ENCODE measurements at places on chromosomes 3 and 15.

DNA sequence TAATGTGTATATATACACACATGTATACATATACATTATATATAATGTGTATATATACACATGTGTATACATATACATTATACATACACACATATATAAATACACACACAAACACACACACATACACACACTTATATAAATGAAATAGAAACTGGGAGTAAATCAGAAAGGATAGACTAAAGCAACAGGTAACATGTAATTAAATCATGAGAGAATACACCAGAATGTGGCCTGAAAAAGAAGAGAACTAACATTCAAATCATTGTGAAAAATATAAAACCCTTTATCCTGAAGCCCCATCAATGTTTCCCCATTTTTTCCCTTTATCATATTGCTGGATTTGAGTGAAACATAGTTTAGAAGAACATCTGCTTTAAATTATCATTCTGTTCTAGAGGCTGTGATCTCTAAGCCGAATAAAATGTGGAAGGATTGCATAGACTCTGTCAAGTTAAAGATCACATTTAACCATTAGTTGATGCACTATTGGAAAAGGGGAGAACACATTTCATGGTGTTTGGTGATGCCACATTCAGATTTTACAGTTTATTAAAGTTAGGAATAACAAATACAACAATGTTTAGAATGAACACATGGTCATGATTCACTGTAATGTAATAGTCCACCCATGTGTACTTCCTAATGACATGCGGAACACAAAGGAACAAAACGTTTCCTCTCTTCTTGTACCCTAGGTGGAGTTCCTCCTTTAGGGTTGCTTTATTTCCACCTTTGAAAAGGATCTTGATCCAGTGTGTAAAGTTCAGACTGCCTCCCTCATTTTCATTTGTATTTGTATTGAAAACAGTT, 12.5 kb upstream of the THRB start:
- peak; percentile 66 for DNase-seq

DNA sequence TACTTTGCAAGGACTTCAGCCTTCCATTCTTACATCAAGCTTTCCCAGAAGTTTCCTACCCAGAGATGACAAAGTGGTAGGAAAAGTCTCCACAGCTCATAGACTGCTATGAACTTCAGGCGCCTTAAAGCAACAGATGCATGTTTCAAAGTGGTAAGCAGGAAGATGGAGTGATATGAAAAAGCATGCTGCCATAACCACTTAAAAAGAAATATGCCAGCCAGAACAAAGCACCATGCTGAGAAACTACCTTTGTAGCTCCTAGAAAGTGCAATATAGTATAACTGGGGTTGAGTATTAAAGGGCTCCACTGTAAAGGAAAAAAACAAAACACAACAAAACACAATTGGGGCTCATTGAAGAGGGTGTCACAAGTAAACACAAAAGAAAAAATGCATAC, 192.4 kb upstream of the STRIT1 start:
- DNase-seq, result no peak

GRCh38 chr3:3817865-3818264, 18.6 kb downstream of the LRRN1 start:
- no peak for DNase-seq

DNA sequence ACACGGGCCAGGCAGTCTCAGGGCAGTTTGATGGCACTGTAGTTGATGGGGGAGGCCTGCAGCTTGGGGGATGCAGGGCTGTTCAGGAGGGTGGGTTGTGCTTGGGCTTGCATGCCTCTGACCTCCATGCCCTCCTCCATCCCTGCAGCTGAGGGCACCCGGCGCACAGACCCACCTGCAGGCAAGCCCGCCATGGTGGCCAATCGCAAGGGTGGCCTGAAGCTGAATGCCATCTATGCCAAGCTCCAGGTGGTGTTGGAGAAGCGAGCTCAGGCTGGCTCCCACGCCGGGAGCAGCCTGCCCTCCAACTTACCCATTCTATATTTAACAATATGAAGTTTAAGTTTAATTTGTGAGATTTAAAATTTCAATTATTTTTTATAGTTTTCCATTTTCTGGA, 228.7 kb upstream of the DPH6 start:
- no peak for DNase-seq

- DNase-seq, result no peak
Measured at GRCh38 chr15:69830430-69830829, 267.3 kb downstream of the TLE3 start.

- no peak for DNase-seq
Measured at GRCh38 chr3:119238363-119238762, 2.3 kb downstream of the B4GALT4 start.

DNA sequence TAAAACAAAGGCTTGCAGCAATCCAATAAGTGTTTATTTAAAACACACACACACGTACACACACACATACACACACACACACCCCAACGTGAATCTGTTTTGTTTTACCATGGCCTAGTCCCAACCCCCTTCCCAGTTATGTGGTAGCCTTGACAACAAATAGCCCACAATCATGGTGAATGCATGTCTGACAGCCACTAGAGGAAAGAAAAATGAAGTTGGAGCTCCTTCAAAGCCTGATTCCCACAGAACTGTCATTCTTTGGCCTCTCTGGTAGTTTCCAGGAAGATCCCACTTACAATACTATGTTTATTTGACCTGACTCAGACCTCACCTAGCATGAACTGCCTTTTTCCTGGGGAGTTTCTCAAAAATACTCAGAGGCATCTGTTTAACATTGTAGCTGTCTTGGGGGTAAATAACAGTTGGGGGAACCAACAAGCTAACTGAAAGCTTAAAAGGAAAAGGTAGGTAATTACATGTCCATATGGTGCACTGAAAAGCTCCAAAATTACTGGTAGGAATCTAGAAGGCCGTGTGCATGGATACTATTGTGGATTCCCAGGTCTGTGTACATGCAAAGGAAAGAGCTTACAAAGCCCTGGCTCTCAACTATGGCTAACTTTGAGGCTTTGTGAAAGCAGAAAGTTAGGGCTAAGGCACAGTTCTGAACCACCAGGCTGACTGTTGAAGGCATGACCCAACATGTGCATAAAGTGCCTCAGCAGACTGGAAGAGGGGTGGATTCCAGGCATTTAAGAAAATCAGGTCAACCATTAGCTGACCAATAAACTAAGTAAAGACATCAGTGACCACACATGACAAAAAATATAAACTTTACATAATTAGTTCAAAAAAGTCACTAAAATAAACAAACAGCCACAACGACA, 65.3 kb downstream of the FAIM start:
- peak; percentile 57 for DNase-seq

- DNase-seq, result no peak
Measured at GRCh38 chr3:30553641-30554316, 52.6 kb upstream of the TGFBR2 start.

- no peak for DNase-seq
Measured at GRCh38 chr3:69499422-69499821, 113.5 kb upstream of the FRMD4B start.

DNA sequence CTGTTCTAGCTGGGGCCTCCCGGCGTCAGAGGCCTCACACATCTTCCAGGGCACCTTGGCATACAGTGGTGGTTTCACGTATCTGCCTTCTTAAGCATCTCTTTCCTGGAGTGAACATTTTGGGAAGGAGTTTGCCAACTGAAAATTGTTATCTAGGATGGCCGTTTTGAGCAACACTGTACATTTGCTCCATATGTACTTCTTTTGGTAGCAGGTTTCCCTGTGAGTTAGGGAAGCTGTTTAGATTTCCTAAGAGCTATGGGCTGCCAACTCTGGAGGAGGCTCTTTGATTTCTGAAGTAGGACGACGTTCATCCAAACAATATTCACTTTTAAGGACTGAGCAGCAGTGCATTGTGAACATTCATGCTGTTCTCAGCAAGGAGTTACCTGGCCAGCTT, 665.9 kb downstream of the SQOR start:
- no peak for DNase-seq

GRCh38 chr3:62167566-62168262, 205.6 kb downstream of the FEZF2 start:
- no peak for DNase-seq

- DNase-seq, result peak; percentile 1
Measured at GRCh38 chr3:43768381-43768973, 77.7 kb downstream of the ABHD5 start.

DNA sequence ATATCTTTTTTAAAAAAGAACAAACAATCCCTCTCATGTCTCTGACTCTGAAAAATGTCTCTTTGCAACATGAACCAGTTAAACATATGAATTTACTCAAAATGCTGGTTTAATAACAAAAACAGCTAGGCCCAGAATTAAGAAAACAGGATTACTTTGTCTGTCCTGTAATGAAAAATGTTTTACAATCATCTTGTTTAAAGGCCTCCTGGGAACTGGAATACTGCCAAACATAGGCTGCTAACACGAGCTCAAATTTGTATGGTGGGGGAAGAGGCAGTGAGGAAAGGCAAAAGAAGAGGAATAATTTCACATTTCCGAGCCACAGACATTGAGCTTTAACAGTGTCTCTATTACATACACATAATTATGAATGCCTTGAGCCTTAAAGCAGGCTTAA, 61.7 kb upstream of the PPIB start:
- DNase-seq, result peak; percentile 49

DNA sequence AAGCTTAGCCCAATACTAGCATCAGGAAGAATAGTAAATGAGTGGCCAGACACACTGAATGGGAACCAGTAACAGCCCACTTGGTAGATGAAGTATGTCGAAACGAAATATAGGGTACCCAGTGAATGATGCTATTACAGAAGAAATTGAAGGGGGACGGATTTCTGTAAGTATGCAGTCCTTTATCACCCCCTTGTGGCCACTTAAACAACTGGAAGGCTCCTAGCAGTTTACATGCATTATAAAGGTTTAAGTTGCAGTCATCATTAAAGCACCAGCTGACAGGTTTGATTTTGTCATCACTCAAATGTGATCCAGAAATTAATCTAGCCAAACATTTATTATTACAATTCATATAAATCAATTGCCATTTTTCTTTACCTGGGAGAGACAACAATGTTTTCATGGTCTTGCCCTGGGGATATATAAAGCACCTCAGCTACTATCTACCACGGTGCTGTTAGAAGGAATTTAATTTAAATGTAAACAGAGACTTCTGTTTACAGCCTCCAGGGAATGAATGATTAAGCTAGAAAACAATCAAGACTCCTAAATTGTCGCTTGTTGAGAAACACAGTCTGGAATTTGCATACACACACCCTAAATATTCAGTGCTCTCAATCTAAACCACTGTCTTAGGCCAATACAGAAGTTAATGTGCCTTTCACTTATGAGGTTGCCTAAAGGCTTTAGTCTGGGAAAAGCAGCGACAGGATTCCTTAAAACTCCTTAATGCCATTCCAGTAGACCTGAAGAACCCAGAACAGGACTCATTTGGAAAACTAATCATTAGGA, 7.8 kb downstream of the EIF1B start:
- no peak for DNase-seq

GRCh38 chr15:56683908-56684307, 49.4 kb downstream of the ZNF280D start:
- DNase-seq, result no peak

DNA sequence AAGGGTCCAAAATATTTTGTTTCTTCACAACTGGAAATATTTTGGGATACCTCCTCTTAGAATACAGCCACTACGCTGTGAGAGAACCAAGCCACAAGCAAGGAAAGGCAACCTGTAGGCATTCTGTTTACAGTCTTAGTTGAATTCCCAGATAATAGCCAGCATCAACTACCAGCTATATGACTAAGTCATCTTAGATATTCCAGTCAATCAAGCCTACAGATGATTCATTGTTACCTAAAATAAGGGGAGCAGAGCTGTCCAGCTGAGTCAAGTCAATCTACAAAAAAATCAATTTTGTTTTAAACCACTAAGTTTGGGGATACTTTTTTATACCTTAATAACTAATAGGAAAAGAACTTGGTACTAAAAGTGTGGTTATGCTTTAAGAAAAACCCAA, 526.4 kb upstream of the DPPA4 start:
- no peak for DNase-seq

DNA sequence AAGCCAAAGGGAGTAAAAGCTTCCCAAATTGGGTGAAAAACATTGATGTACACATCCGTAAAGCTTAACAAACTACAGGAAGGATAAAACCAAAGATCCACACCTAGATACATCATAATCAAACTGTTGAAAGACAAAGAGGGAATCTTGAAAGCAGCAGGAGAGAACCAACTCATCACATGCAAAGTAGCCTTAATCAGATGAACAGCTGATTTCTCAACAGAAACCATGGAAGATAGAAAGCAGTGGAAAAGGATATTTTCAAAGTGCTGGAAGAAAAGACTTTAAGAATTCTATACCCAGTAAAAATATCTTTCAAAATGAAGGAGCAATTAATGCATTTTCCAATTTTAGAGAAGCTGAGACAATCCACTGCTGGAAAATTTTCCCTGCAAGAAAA, 36.8 kb downstream of the CHRNA7 start:
- no peak for DNase-seq

DNA sequence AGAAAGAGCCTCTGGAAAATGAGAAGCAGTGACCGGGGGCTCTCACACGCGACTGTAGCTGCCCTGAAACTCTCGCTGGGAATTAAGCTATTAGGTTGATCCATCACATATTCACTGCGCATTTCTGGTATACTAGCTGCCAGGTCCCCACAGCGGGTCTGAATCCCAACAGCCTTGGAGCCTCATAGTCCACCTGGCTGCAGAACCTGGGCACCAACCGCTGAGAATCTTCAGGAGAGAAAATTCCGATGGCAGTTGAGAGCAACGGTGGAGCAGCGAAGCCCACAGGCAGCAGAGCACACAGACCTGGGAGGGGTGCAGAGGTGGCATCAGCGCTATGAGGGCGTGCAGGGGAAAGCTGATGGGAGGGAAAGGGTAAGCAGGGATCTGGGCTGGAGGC, 75.1 kb downstream of the FAM174B start:
- DNase-seq, result no peak

DNA sequence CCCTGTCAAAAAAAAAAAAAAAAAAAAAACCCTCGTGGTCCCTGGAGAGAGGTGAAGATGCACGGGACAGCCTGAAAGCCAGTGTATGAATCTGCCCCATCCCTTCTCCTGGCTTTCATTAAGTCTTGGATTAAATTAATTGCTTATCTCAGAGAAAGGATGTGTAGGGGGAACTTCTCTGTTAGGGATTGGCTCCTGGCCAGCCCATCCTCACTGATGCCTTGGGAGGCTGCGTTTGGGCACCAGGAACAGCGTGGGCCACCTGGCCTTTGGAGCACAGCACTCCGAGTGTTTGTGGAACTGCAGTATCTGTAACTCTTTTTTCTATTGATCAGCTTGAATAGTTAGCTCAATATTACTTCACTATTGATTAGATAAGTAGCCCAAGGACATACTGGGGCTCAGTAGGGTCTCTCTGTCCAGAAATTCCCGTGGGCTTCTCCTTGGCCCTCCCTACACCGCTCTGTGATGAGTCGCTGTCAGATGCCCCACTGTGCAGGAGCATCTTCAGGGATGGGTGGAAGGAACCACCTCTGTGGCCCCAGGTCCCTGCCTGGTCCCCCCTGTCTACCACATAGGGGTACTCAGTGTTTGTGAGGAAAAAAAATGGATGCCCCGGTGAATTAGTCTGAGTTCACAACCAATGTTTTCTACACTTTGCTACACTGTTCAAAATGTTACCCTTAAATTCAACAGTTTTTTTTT, 2.0 kb downstream of the PXYLP1 start:
- DNase-seq, result no peak

All from fibroblast of skin of left biceps (primary cell).